CD4-positive, alpha-beta T cell treated with Interleukin-17A for 1 hour (primary cell): ENCODE measurements at places on chromosomes 1 and 21.

- DNase-seq: no peak
Measured at GRCh38 chr1:110292031-110292741, 47.0 kb upstream of the RBM15 start.

DNA sequence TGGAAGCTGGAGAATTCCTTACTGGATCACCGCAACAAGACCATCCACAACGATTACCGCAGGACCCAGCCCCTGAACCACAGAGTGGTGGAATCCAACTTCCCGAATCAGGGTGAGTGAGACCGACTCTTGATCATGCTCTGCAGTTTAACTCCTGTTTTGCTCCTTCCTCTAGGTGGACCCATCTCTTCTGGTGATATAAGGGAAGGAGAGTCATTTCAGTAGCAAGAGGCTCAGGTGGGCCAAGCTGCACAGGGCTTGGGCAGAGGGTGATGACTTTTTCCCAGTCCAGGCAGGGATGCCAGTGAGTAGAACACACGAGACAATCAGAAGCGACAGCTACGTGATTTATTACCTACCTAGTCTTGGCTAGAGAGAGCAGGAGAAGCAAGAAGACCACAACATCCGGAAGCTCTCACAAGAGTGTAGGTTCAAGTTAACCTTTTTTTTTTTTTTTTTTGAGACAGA lies 25.2 kb downstream of the CA6 start:
- DNase-seq: peak; percentile 65

DNA sequence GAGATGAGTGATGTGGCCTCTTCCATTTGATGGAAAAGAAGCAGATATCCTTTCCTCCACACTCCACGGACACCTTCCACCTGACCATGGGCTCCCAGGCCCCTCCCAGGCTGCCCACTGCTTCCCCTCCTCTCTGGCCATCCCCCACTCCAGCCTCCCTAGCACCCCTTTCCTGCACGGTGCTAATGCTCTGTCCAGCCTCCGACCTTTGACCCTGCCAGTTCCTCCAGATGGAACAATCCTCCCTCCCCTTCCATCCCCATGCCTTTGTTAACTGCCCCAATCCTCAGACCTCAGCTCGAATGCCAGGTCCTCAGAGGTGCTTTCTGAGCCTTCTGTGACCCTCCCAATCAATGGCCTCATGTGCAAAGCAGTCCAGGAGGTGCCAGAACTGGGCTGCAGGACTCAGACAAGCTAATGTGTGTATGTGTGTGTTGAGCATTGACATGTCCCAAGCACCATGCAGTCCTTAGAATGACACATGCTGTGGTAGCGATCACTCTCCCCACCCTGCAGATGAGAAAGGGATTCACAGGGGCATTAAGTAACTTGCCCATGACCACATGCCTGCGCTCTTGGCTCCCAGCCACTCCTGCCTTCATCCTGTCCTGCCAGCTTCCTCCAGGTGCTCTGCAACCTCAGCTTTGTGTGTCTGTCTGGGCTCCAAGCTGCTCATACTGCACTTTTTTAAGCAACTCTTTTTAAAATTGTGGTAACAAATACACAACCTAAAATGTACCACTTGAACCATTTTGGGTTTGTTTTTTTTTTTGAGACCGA lies 63.5 kb upstream of the EDN2 start:
- DNase-seq: no peak

- no peak for DNase-seq
Measured at GRCh38 chr1:185775501-185775900, 41.3 kb downstream of the HMCN1 start.

GRCh38 chr1:203112475-203112874 lies 15.1 kb upstream of the ADORA1 start:
- DNase-seq: no peak

- DNase-seq: no peak
Measured at GRCh38 chr1:225445639-225446594, 18.1 kb upstream of the LBR start.

- DNase-seq: no peak
Measured at GRCh38 chr1:53541761-53542550, 82.8 kb downstream of the DMRTB1 start.

DNA sequence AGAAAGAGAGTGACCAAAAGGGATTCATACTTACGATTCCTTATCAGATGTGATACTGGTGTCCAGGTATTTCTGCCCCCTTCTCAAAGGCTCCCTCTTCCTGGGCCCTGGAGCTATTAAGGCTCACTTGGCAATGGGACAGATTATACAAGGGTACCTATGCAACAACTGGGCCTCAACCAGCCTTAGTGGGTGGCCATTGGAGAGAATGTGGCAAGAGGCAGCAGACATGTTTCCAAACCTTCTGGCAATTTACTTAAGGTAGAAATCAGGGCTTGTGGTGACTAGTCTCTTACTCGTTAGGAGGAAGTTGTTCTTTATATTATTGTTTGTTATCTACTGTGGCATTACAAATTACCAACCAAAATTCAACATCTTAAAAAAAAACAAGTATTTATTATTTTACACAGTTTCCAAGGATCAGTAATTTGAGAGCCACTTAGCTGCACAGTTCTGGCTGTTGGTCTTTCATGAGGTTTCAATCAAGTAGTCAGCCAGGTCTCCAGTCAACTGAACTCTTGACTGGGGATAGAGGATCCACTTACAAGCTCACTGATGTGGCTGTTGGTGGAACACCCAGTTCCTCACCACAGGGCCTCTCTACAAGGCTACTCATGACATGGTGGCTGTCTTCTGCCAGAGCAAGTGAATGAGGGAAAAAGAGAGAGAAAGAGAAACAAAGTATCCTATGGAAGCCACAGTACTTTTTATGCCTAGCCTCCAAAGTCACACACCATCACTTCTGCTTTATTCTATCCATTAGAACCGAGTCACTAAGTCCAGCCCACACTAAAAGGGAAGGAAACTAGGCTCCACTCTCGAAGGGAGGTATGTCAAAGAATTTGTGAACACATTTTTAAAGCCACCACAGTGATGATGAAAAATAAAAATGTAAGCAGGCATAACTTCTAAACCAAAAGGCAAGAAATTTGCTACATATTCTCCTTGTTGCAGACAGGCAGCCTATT lies 10.7 kb downstream of the ZNF648 start:
- DNase-seq: no peak

GRCh38 chr1:218845589-218845988 lies 328.1 kb upstream of the LYPLAL1 start:
- DNase-seq: no peak

DNA sequence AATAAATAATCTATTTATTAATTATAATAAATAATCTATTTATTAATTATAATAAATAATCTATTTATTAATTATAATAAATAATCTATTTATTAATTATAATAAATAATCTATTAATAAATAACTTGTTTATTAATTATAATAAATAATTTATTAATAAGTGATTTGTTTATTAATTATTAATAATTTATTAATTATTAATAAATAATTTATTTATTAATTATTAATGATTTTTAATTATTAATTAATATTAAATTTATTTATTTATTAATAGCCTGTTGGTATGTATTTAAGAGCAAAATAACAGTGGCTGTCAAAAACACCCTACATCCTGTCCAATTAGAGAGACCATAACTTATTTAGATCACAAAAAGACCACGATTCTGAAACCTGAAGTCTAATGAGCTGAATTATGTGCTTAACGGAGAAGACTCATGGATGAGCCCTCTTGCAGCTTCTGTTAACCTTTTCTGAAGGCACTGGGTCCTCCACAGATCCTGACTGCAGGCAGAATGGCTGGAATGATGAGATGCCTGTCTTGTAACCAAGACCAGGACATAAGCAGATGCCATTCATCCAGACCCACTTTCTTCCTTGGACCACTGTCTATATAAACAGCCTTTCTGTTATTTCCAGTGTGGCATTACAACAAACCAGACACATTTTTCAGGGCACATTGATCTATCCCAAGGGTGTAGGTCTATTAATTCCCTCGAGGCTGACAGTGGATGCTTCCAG lies 134.2 kb downstream of the SETD4 start:
- DNase-seq: no peak

GRCh38 chr1:208043691-208044181 lies 132.8 kb upstream of the CD34 start:
- DNase-seq: no peak
